Stimulated activated CD4-positive, alpha-beta T cell treated with anti-CD3 and anti-CD28 coated beads, Interleukin-15, amount 100 ng/mL, for 48 hours (primary cell): ENCODE measurements at places on chromosomes 11 and 22.

- DNase-seq: no peak
These were observed 6.4 kb upstream of the MUC6 start for GRCh38 chr11:1042626-1043562.

- DNase-seq: no peak
These were observed 11.0 kb downstream of the SMTN start for GRCh38 chr22:31092161-31092560.

- DNase-seq: no peak
These were observed 26.7 kb downstream of the INTS4 start for GRCh38 chr11:77967753-77968152.

- no peak for DNase-seq
These were observed 15.5 kb upstream of the ST3GAL4 start for GRCh38 chr11:126339863-126340434.

- no peak for DNase-seq
These were observed 257.4 kb upstream of the UBASH3B start for GRCh38 chr11:122398167-122398566.

DNA sequence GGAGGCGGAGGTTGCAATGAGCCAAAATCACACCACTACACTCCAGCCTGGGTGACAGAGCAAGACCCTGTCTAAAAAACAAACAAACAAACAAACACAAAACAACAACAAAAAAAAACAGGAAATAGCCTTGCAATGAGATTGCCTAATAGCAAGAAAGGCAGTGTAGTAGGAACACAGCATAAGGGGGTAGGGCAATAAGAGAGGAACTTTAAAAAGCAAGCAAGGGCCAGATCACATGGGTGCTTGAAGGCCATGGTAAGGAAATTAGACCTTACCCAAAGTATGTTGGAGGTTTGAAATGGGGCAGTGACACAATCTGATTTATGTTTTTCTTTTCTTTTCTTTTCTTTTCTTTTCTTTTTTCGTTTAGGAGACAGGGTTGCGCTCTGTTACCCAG lies 34.7 kb upstream of the NRIP3 start:
- no peak for DNase-seq

- no peak for DNase-seq
These were observed 868 bp upstream of the SYCE3 start for GRCh38 chr22:50563413-50564160.

- DNase-seq: no peak
These were observed 77.3 kb upstream of the ARFGAP3 start for GRCh38 chr22:42934338-42934737.

- DNase-seq: no peak
These were observed 45.6 kb upstream of the POLD3 start for GRCh38 chr11:74546752-74547151.

GRCh38 chr22:25690798-25691197 lies 51.2 kb upstream of the MYO18B start:
- no peak for DNase-seq

- DNase-seq: no peak
These were observed 3.3 kb downstream of the FADD start for GRCh38 chr11:70206226-70206981.

DNA sequence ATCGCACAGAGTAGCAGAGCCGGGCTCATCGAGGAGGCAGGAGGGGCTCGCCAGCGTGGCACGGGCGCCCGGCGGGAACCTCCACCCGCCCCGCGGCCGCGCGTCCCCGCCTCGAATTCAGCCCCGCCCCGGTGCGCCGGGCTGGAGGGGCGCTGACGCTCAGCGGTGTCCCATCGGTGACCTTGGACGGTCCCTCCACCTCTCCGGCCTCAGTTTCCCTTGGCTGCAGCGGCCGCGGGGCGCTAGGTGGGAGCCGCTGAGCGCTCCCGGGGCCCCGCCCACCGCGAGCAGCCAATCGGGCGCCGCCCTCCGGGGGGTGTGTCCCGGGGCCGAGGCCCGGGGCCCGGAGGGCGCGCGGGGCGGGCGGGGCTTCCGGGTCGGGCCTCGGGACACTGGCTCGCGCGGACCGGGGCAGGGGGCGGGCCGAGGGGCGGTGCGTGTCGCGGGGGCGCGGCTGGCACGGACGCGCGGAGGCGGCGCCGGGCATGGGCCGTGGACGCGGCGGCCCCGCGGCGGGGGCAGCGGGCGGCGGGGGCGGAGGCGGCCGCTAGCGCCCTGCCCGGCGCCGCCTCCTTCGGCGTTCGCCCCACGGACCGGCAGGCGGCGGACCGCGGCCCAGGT lies at the start of gene PPARA:
TSS of gene PPARA (plus strand) at position 493 of the 621 bp plus-strand sequence. CDS start 47,858 bp downstream, outside the sequence.
- peak; percentile 83 for DNase-seq

DNA sequence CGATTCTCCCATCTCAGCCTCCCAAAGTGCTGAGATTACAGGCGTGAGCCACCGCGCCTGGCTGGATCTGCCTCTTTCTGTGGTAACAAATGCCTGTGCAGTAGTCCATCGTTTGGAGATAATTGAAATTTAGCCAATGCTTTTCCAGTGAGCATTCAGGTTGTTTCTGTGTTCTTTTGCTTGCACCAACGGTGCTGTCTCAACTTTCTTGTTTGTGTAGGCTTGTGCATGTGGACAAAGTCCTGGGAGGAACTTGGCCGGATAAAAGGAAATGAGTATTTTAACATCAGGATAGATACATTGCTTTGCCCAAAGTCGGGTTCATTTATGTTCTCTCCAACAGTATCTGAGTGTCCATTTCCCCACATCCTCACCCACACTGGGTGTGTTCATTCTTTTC lies 85.7 kb downstream of the KIAA1671 start:
- DNase-seq: no peak

DNA sequence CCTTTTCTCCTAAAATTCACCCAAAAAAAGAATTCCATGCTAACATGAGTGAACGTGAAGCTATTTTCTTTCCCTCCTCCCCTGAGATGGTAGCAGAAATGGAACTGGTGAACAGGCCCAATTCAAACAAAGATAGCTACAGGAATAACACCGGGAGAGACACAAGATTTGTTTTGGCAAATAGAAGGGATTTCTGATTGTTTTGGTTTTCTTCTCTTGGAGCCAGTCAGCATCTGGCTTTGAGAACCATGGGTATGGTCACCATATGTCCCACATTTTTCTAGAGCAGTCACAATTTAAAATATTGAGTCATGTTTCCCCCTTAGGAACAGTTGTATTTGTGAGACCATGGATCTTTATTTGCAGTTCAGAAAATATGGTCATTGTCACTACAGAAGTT lies 214.1 kb downstream of the FAM76B start:
- no peak for DNase-seq

- DNase-seq: no peak
These were observed 22.7 kb upstream of the RRM1 start for GRCh38 chr11:4071914-4072313.

- no peak for DNase-seq
These were observed 86.0 kb downstream of the KCNQ1 start for GRCh38 chr11:2530855-2531200.

DNA sequence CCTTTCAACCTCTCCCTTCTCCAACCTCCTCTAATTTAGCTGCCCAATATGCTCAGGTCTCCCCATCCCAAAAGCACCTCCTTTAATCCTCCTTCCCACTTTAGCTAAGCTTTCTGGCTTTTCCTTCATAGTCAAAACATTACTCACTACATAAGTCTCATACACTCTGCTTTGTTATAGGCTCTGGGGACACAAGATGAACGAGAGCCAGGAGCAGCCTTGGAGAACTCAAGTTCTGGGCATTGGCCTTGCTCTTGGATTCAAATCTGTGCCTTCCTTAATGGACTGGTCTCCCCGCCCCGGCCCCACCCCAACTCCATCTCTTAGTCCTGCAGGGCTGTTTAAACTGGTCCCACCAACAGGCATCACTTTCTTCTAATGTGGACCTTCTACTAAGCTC lies 11.4 kb upstream of the HPX start:
- no peak for DNase-seq

GRCh38 chr11:1932105-1932480 lies 12.6 kb downstream of the TNNT3 start:
- DNase-seq: no peak

GRCh38 chr11:56967726-56968125 lies 21.0 kb upstream of the OR5AK2 start:
- DNase-seq: no peak

DNA sequence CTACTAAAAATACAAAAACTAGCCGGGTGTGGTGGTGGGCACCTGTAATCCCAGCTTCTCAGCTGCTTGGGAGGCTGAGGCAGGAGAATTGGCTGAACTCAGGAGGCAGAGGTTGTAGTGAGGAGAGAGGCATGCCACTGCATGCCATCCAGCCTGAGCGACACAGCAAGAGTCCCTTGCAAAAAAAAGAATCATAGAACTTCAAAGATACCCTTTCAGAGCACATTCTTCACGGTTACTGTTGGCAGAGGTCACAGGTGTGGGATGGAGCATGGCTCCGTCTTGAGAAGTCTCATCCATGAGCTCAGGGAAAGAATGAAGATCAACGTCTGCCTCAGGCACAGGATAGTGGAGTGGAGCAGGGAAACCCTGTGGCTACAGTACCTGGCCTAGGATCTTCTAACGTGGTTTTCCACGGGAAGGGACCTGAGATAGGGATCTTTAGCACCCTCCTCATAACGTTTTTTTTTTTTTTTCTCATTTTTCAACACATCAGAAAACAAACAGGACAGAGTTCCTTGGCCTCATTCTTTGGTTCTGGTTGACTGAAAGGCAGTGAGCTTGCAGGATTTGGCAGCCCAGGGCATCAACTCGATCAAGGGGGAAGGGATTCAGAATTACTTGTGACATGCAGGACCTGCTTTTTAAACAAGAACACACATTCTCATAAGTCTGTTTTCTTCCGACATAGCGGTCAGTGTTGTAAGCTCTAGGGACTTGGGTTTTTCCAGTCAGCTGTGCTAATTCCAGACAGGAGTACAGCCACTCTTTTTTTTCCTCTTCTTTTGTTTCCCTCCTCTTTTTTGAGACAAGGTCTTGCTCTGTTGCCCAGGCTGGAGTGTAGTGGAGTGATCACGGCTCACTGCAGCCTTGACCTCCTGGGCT lies 22.8 kb downstream of the F2 start:
- DNase-seq: no peak

GRCh38 chr22:44181033-44181911 lies 547 bp downstream of the PARVG start:
- DNase-seq: no peak

DNA sequence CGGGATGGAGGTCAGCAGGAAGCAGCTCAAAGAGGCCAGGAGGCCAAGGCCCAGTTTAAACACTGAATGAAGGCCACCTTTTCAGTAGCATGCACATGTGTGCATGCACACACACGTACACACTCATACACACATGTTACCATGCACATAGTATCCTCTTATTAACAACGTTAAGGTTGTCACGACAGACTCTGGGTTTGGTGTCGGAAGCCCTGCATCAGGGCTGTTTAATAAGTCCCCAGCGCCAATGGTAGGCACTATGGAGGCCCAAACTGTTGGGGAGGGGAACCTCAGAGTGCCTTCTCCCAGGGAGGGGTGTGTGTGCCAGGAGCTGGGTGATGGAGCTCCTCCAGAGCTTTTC lies 39.5 kb upstream of the ADA2 start:
- no peak for DNase-seq

DNA sequence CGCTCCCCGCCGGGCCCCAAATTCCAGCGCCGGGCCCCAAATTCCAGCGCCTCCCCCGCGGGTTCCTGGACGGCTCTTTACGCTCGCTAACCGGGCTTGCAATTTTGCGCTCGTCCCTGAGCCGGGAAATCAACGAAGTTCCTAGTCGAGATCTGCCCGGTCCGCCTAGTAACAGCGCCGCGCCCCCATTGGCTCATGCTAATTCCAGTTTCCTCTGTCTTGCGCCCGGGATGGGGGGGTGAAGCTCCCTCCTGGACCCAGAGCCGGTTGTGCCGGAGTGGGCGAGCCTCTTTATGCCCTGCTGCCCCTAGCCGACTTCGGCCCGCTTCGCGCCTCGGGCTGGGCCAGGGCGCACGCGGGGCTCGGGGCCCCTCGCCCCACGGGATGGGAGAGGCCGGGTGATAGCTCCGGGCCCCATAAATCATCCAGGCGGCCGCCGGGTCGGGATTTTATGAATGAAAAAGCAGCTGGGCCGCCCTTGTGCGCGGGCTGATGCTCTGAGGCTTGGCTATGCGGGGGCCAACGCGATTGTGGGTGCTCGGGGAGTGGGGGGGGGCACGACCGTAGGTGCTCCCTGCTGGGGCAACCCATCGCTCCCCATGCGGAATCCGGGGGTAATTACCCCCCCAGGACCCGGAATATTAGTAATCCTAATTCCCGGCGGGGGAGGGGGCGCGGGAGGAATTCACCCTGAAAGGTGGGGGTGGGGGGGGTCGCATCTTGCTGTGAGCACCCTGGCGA lies 1.8 kb upstream of the CCND1 start:
- DNase-seq: no peak

- no peak for DNase-seq
These were observed 35.9 kb upstream of the PRDM11 start for GRCh38 chr11:45110562-45110961.

GRCh38 chr22:39532215-39533073 lies at the start of gene RPS19BP1:
RPS19BP1 (minus strand) TSS chr22:39532748; CDS start chr22:39532738, 10 bp downstream.
- peak; percentile 99 for DNase-seq

GRCh38 chr11:122242731-122243130 lies 126.7 kb upstream of the BLID start:
- DNase-seq: no peak

DNA sequence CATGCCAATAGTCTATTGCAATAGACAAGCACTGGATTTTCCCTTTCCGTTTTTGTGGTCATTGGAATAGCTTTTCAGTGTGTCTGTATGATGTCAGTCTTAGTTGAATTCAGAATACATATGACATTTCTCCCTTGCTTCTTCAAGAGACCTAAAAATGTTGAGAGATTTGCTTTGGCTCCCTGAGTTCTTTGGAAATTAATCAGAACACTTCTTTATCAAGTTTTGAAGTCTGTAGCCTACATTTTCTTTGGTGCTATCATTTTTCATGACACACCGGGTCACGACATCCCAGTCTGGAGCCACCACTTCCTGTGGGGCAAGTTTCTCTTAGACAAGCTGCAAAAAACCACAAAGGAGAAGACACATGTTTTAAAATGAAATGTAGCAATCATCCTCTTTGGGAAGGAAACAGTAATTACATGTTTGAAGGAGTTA lies 847.1 kb downstream of the OPCML start:
- no peak for DNase-seq

GRCh38 chr11:133619397-133619796 lies 87.1 kb upstream of the OPCML start:
- no peak for DNase-seq

DNA sequence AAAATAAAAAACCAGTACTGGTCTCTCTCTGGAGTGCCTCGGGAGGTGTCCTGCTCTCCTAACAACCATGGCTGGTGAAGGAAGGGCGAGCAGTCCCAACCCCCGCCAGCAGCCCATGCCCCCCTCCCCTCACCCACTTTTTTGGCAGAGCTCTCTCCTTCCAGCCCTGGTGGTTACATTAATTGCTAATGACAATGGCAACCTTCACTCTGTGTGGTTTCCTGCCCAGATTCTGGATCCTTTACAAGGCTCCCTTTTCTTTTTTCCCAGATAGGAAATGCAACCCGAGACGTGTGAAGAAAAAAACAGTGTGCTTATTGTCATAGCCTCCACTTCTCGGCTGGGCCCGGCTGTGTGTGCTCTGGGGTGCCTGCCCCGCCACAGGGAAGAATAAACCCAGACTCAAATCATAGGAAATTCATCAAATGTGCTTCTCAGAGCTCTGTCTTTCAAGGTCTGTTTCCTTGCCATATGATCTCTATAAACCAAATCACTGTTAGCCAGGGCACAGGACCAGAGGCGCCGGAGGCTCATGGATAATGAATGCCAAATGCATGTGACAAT lies 513.0 kb downstream of the SOX6 start:
- DNase-seq: no peak

- DNase-seq: no peak
These were observed 271.9 kb downstream of the ST3GAL4 start for GRCh38 chr11:126627421-126627820.
